Tongue (tissue), 3 donors: ENCODE measurements at places on chromosomes 6 and 20. TPM values are rescaled to one million over a fixed set of nuclear protein-coding genes. Genes with fewer than 3 reads are reported as not detected.

DNA sequence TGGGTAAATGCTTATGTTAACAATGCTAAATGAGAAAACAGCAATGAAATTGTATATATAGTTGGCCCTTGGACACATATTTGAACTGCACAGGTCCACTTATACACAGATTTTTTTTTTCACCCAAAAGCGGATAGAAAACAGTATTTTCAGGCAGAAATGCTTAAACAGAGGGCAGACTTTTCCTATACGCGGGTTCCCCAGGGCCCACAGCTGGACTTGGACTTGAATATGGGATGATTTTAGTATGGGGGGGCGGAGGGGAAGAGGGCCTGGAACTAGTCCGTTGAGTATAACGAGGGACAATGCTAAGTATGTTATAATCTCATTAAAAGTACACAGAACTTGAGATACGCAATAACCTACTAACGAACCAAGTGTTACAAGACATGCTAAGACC is 1.1 kb upstream of the PRSS35 start:
- DNase-seq, result peak; percentile 18

- DNase-seq, result no peak
These were observed 36.9 kb upstream of the CCDC28A start for GRCh38 chr6:138736640-138737039.

GRCh38 chr6:149862922-149863697 is 1.0 kb downstream of the LRP11 start:
- DNase-seq, result peak; percentile 91

- DNase-seq, result no peak
These were observed 329.1 kb downstream of the TFAP2B start for GRCh38 chr6:51147756-51148155.

DNA sequence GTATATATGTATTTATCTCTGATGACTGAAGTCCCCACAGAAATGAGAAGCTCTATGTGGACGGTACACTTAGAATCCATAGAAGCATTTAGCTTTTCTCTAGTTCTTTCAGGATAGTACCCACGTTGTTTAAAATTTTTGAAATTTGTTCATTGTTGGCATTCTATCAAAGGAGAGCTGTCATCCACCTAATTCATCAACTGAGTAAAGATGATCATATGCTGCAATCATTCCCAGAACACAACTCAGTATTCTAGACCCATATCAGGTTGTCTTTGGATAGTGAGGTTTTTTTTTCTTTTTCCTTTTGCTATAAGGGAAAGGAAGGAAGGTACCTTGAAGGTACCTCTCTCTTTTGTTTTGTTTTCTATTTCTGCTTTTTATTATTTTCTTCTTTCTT is 9.3 kb downstream of the SERAC1 start:
- no peak for DNase-seq

GRCh38 chr6:76776876-76777275 is 686.4 kb downstream of the HTR1B start:
- no peak for DNase-seq

GRCh38 chr6:89999154-89999553 is 104.9 kb downstream of the GJA10 start:
- peak; percentile 69 for DNase-seq

GRCh38 chr6:142551274-142551811 is 249.5 kb downstream of the ADGRG6 start:
- peak; percentile 51 for DNase-seq

DNA sequence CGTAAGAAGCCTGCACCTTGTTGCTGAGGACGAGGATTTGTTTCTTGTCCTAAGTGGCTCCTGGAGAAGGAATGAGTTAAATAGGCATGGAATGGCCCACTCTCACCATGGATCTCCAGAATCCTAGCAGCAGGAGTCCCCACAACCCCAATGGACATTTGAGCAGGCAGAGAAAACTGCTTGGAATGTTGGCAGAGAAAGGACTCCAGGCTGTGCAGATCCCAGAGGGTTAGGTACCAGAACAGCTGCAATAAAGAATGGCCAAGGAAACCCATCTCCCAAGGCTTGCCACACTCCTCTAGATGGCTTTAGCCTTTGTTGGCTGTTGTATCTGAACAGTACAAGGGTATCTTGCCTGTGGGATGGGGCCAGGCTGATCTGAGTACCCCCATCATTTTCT is 1415.7 kb upstream of the ADGRB3 start:
- peak; percentile 52 for DNase-seq

- DNase-seq, result peak; percentile 52
These were observed 78.9 kb upstream of the HEY2 start for GRCh38 chr6:125670568-125670967.

- peak; percentile 41 for DNase-seq
These were observed 45.2 kb downstream of the THEMIS start for GRCh38 chr6:127855542-127856159.

- DNase-seq, result no peak
These were observed 101.5 kb downstream of the LAMP5 start for GRCh38 chr20:9615766-9616454.

- no peak for DNase-seq
These were observed 71.2 kb upstream of the SMIM8 start for GRCh38 chr6:87251225-87251624.

DNA sequence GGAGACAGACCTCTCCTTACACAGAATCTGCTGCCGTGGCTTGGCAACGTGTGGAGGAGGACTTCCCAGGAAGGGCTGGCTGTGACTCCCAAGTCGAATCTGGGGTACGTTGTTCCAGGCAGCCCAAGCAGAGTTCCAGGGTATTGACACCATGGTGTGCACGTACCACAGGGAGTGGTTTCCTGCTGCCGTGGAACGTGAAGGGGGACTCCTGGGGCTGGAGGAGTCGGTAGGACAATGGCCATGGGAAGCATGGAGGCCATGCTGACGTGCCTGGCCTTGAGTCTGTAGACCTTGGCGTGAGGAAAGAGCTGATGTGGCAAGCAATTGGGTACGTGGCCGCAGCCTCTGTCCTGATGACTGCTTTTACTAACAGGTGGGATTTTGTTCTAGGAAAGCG is 119.3 kb downstream of the TULP4 start:
- no peak for DNase-seq

CLVS2 gene
- total RNA-seq, result 0.10 TPM

LGSN gene
- not detected for total RNA-seq

ZBTB12 gene
- total RNA-seq, result 5.7 TPM

CGA gene
- total RNA-seq, result 1.9 TPM

RCAN2 gene
- total RNA-seq, result 10.8 TPM

TGM3 gene
- 14.5 TPM for total RNA-seq

SLC26A8 gene
- total RNA-seq, result not detected
